ENCODE measurements at places on chromosomes 6 and 20.

- no peak for DNase-seq
Observed at GRCh38 chr6:117477988-117478852, 4.3 kb upstream of the DCBLD1 start.

- DNase-seq: no peak
Observed at GRCh38 chr6:153150752-153151440, 19.8 kb upstream of the RGS17 start.

DNA sequence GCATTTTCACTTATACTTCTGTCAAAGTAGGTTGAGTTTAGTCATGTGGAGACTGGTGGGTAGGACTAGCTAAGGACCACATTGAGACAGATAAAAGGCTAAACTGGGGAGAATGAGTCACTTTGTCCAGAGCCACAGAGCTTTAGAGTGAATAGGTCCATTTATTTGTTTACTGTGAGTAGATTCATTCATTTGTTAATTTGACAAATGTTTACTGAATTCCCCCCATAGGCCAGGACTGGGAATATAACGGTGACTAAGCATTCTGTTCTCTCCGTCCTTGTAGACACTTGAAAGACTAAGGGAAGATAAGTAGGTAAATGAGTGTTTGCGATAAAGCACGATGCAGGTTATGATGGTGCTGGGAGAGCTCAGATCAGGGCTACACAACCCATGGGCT, 699.7 kb upstream of the ID4 start:
- no peak for DNase-seq

DNA sequence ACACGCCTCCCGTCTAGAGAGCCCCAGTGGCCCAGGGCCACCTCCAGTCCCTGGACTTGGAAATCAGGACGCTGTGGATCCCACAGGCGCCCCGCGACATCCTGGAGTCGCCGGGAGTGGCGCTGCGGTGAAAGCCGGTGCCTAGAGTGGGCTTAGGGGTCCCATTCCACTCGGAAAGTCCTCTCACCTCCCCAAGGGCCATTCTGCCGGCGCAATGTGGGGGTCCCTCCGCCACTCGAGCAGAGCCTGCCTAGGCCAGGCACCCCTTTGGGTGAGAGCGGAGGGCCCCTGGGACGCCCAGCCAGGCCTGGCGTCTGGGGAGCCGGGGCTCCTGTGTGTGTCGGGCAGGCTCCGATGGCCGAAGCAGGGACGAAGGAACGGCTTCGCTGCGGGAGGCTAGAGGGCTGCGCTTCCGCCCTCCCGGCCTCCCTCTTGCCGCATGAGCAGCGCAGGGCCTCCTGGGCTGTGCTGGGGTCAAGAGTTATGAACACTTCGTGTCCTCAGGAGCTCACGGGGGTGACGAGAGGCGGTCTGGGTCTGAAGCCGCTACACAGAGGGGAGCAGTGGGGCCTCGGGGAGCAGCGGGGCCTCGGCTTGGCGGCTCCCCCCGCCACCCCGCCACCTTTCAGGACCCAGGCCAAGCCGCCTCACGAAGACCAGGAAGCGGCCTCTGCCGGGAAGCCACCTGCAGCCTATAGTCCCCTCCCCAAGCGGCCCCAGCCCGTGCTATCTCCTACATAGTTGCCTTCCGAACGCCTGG, 13.6 kb downstream of the POU3F2 start:
- no peak for DNase-seq

DNA sequence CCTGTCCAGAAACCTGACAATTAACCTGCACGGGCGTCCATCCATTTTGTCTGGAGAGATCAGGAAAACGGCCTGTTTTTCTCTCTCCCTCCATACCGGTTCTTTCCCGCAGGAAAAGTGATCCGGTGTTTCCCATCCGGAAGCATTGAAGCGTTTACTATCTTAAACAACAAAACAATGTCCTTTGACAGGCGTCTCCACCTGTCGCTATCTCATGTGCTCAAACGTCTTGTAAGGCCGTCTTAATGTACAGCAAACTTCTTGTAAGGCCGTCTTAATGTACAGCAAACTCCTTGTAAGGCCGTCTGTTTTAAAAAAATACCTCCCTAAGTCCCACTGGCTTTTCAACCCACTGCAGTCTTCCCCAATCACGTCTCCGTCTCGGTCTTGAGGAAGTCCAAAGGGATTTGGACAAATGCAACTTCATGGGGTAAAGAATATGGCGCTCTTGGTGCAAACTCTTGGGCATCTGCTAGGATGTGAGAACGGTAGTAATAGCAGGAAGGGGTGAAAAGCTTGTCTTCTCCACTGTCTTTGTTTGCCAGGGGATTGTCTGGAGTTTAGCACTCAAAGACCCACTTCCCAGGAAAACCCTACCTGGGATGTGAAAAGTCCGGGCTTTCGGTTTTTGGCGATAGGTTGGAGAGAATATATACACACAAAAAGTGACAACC, 29.9 kb upstream of the TRIM27 start:
- no peak for DNase-seq

- no peak for DNase-seq
Observed at GRCh38 chr20:23049201-23050075, at the start of gene THBD. THBD (minus strand) TSS chr20:23049672; CDS start chr20:23049504, 168 bp downstream.

- DNase-seq: no peak
Observed at GRCh38 chr6:28002161-28002560, 45.1 kb downstream of the OR2B6 start.

DNA sequence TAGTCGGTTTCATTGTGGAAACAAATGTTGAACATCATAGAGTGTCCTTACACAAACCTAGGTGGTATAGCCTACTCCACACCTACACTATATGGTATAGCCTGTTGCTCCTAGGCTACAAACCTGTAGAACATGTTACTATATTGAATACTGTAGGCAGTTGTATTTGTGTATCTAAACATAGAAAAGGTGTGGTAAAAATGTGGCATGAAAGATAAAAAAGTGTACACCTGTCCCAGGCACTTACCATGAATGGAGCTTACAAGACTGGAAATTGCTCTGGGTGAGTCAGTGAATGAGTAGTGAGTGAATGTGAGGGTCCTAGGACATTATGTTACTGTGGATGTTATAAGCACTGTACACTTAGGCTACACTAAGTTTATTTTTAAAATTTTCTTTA, 103.0 kb downstream of the ZFAND3 start:
- no peak for DNase-seq

DNA sequence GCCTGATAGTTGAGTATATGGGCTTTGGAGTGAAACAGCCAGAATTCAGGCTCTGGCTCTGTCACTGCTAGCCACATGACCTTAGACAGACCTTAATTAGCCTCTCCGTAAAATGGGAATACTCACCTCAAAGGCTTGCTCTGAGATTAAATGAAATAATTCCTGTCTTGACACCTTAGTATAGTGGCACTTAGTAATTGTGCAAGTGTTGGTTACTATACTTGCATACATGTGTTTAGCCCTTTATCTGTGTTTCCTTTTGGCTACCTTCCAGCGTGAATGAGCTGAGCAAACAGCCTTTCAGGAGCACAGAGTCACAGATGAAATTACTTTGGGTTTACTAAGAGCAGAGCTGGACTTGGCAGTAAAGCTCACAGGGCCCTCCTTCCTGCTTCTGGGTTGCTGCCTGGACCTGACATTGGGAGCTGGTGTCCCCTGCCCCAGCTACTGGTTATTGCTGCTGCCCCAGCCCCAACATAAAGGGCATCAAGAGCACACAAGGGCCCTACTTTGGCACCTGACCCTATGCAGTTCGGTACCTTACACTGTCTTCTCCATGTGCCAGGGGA, 32.8 kb downstream of the CD164 start:
- DNase-seq: peak; percentile 41

DNA sequence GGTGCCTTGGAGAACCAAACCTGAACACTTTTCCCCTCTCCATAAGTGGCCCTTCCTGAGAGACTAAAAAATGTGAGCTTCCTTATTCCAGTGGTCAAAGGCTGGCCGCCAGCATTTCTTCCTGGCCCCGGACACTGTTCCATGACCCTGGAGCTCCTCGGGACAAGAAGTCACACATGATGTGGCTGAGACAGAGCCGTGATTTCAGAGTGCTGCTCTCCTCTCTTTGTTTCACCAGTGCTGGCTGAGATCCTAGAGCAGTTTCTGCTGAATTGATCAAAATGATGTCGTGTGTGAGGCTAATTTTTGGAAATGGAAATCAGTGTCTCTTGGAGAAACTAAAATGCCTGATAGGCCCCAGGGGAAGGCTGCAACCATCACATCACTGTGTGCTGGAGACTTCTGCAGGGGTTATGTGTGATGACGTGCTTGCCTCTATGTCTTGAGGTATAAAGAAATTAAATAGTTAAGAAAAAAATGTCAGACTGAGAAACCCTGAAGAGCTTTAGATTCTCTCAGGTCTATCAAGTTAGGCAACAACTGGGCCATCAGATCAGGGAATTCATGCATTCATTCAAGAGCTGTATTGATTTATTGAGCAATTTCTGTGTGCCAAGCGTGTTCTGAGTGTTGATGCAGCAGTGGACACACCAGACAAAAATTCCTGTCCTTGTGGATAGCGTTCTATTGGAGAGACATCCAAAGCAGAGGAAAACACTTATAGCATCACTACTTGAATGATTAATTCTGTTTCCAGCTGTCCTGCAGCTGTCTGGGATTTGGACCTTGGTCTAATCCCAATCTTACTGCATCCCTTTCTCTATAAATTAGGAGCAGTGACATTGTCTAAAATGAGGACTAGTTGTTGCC, 72.7 kb upstream of the CCN6 start:
- no peak for DNase-seq

DNA sequence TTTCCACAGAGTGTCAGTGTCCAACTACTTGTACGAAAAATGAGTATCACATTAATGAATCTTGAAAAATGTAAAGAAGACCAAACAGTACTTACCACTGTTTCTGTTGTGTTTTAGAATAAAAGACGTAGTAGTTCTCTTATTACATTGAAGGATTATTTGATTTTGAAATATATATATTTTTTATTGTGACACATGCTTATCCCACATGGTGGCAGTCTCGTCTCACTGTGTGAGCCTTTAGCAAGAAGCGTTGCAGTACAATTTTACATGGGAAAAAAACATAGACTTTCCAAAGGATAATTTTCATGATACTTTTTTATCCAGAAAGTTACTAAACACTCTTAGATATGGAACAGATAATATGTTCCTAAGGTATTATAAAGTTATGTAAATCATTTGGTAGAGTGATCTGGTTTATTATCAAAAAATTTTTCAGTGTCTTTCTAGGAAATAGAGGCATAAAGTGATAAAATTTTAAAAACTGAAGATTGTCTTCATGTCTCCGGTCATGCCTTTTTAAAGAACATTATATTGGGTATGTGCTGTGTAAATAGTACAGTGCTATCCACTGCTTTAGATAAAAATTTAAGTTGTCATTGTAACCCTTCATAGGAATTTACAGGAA, 117.5 kb upstream of the SAMD5 start:
- DNase-seq: no peak

GRCh38 chr20:36010825-36011224, 42.4 kb downstream of the CNBD2 start:
- no peak for DNase-seq

- DNase-seq: no peak
Observed at GRCh38 chr20:16415071-16416053, 157.9 kb downstream of the KIF16B start.

- DNase-seq: no peak
Observed at GRCh38 chr6:156654919-156655918, 122.0 kb upstream of the ARID1B start.

DNA sequence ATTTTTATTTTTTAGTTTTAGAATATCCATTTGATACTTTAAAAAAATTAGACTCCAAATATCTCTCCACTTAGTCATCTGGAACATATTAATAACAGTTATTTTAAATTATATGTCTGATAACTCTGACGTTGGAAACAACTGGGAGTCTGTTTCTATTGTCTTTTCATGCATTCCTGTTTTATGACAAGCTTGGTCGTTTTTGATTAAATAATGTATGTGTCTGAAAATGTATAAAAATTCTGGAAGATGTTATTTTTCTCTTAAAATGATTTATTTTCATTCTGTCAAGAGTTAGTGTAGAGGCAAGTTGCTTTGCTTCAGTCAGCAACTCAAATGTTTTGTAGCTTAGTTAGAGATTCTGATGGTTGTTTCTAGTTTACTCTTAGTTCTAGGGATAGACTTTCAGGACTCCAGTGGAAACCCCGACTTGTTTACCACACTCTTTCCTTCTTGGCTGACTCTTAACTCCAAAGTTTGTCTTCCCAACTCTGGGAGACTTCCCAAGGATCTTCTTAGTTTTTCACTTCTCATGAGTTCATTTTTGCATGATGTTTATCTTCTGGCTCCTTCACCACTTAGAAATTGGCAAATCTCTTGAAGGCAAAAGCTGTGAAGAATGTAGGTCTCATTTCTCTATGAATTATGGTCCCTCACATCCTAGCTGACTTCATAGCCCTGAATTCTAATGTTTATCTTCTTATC, 190.9 kb downstream of the LAMA2 start:
- DNase-seq: no peak

DNA sequence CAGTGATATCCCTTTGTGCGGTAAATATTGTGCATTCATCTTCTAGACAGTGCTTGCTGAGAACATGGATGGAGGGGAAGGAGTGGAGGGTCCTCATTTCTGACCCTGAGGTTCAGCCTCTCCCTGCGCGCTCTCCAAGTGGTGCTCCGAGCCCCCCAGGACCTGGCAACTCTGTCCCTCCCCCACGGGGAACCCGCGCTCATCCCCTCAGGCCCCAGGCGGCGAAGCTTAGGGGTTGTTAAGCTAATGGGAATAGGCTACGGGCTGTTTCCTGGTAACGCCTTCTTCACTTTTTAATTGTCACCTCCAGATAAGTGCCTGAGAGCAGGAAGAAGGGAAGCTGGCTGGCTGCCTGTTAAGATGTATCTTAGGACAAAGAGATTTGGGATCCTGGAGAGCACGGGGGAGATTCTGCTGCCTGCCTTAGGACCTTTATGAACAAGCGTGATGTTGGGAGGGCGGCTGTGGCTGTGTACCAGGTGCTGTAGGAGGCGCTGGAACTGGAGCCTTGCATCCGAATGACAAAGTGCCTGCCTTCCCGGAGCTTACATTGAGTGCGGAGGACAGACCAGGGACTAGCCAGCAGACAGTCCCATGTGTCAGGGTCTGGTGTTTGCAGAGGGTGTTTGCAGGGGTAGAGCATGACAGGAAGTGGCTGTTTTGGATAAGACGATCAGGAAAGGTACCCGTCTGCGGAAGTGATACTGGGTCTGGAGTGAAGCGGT, 11.7 kb downstream of the TSHZ2 start:
- DNase-seq: no peak

DNA sequence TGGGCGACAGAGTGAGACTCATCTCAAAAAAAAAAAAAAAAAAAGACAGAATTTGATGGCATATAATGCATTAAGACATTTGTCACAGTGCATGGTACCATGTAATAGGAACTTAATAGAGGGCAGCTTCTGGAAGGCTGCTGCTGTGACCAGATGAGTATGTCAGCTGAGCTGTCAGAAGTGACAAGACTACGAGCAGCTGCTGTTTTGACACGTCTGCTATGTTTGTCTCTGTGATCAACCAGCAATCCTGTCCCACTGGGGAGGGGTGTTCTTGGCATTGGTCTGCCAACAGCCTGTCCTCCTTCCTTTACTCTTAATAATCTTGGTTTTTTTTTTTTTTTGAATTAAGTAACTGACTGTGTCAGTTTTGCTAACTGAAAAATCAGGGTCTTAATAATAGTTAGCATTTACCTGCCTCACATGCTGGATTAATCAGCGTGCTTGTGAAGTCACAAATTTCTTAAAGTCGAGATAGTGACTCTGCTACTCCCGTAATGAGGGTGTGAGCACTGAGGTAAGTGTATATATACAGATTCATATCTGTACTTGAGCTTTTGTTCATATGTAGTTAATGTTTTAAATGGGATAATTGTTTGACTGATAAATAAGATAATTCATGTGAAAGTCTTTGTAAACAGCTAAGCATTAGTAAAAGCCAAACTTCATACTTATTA, 152.4 kb downstream of the BMP2 start:
- no peak for DNase-seq

Data from non-pigmented ciliary epithelial cell (primary cell).